ENCODE measurements at places on chromosomes 5 and 9.
A peak's percentile ranks its signal among the peaks of the same experiment; 100 is the strongest.

GRCh38 chr5:19910136-19910535 lies 77.9 kb downstream of the CDH18 start:
- no peak for DNase-seq

- DNase-seq: no peak
Measured at GRCh38 chr9:116686693-116687073, 422 bp upstream of the TRIM32 start.

GRCh38 chr5:158727771-158728311 lies 371.9 kb downstream of the EBF1 start:
- no peak for DNase-seq

GRCh38 chr9:116574027-116574679 lies 113.0 kb upstream of the TRIM32 start:
- no peak for DNase-seq

- no peak for DNase-seq
Measured at GRCh38 chr5:145806923-145807322, 28.2 kb downstream of the PRELID2 start.

DNA sequence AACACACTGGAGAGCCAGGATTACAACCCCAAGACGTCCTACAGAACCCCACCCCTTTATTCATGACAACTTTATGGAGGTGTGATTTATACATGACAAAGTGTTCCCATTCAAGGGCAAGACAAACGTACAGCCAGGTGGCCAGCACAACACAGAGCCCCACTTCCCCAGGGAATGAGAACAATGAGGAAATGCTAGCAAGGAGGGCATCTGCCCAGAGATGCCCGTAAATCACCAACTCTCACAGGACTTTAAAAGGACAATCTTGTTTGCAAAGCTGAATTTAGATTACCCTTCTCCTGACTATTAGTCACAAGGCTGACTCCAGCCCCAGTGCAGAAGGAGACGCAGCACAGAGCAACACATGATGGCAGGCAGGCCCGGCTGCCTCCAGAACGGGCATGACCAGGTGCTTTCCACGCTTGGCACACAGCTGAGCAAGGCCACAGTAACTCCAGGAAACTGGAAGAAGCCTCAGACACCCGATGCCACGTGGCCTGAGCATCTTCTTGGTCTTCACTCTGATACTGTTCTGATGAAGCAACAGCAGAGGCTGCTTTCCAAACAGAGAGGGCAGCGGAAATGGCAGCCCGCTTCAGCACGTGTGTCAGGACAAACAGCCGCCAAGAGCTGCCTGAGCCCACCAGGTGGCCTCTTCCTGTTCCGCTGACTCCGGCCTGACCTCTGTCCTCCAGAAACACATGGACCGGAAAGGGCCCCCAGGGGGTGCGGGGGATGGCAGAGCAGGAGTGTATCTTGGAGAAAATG lies 51.4 kb downstream of the ROR2 start:
- no peak for DNase-seq

- no peak for DNase-seq
Measured at GRCh38 chr5:151692312-151692711, 5.6 kb upstream of the SPARC start.

DNA sequence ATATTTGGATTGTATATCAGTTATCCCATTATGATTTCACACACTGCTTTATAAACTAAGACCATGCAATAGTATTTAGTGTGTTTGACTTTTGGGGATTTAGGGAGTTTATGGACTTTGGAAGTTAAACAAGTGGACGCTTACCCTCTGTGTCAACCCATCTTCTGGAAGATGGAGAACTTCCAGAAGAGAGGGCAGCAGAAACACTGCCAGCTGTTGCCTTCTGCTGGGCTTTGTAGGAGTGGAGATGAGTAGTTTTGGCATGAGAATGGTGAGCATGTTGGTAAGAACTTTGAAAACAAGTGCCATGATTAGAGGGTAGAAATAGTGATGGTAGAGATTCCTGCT lies 2.2 kb downstream of the DNAJC25 start:
- no peak for DNase-seq

GRCh38 chr5:146703499-146703898 lies 175.1 kb downstream of the PPP2R2B start:
- no peak for DNase-seq

GRCh38 chr9:133711428-133712220 lies 26.5 kb downstream of the SARDH start:
- DNase-seq: no peak

- DNase-seq: no peak
Measured at GRCh38 chr5:28009576-28009975, 971.2 kb upstream of the CDH9 start.

GRCh38 chr9:1957856-1958255 lies 57.3 kb upstream of the SMARCA2 start:
- DNase-seq: no peak

- DNase-seq: no peak
Measured at GRCh38 chr9:16230731-16231130, 639.7 kb downstream of the BNC2 start.

DNA sequence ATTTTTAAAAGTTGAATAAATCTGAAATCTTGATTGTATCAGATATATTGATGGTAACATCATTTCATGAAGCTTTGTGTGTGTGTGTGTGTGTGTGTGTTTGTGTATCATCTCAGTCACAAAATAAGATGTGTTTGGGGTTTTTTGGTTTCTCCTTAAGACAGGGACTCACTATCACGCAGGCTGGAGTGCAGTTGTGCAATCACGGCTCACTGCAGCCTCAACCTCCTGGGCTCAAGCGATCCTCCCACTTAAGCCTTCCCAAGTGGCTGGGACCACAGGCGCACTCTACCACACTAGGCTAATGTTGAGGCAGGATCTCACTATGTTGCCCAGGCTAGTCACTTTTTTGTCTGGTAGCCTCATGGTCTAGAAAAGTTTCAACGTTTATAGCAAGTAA lies 83.4 kb upstream of the DMRT1 start:
- DNase-seq: no peak

DNA sequence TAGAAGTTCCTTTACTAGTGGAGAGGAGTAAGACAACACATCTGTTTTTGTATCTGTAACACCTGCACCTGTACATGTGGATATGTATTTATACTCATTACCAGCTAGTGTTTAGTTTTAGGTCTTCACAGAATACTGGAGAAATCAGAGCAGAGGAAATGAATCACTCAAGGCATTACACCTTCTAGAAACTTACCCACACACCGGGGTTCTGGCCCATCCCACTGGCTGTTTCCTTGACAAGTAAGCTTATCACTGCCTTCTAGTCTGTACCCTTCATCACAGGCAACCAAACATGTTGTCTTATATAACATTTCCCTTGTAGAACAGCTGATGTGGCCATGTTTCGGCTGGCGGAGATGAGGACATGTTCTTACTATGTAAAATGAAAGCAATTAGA lies 76.7 kb downstream of the SVEP1 start:
- DNase-seq: no peak

DNA sequence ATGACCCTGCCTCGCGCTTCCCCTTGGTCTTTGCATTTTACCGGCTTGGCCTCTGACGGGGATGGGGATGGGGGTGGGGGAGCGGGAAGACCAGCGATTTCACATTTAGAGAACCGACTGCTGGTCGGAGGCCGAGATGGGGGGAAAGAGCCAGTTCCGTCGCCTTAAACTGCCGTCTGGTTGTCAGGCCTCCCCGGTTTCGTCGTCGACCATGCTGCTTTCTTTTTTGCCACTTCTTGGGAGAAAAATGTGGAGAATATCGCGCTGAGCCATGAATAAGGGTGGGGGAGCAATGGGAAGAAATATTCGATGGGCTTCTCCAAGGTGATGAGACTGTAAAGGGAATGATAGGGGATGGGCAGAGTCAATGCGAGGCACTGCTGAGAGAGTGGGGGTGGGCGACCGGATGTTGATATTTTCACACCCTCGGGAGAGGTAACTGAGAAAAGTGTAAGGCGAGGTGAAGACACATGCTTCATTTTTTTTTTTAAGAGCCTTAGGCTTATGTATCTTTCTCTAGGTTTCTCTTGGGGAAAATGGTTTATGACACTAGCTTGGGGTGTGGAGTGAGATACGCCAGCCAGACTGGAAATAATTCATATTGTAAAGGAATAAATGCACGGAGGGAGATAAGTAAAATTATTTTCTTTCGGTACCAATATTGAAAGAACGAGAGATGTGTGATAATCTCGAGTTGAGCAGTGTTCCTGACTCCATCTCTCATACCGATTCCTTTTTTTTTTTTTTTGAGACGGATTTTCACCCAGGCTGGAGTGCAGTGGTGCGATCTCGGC lies 1.1 kb downstream of the KIF2A start:
- peak; percentile 36 for DNase-seq

DNA sequence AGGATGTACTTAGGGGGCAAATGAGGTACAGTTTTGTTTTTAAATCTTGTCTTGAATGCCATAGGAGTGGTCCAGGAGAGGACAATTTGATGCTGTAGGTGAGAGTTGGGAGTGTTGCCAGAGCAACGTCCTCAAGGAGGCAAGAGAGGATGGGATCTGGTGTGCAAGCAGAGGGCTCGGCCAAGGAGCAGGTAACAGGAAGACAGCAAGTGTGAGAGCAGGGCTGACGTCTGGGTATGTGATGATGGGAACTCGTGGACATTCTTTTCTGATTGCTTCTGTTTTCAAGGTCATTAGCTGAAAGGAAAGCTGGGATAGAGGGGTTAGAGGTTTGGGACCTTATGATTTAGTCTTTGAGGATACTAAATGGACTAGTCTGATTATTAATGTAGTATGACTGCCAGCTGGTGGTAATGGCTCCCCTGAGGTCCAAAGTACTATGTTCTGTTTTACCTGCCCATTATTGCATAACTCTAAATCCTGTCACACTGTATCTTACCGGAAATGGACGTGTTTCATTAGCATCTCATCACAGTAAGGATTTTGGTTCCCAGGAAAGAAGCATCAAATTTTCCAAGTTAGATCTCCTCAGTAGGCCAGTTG lies 15.4 kb downstream of the GNPDA1 start:
- DNase-seq: no peak

GRCh38 chr5:122673343-122673742 lies 101.5 kb upstream of the SNX2 start:
- DNase-seq: no peak

- DNase-seq: no peak
Measured at GRCh38 chr9:135342206-135343130, 137.1 kb upstream of the PPP1R26 start.

DNA sequence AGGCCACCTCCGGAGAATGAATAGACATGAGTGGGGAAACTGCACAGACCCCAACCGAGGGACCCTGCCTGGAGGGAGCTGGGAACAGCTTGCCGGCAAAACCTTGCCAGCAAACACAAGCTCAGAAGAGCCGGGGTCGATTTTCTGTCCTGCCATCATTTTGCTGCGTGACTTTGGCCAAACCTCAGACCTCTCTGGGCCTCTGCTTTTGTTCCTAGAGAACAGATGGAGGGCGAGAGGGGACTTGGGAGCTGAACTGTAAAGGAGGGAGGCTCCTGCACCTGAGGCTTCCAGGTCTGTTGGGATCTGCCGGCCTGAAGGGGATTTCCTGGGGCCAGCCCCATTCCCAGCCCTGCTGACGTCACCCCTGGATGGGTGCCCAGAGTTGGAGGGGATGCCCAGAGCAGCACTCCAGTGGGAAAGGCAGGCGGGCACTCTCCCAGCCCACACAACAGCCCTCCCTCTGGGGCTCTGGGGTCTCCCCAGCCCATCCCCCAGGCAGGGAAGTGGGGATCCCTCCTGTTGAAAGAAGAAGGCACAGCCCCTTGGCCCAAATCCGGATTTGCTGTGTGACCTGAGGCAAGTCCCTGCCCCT lies 40.4 kb upstream of the SYNPO start:
- no peak for DNase-seq

- no peak for DNase-seq
Measured at GRCh38 chr5:864492-865167, 13.8 kb upstream of the ZDHHC11 start.

DNA sequence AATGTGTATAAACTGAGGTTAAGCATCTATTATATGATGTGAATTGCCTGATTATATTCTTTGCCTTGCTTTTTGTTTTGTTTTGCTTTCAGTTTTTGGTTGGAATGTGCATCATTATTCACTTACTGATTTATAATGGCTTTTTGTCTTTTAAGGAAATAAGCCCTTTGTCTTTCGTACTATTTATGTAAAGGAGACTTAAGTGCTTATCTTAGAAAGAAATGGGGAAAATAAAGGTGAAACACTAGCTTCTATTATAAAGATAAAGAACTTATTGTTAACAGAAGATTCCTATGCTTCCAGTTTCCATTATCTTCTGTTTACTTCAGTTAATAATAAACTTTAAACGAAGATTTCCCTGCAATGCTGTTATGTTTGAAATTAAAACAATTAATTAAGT lies 23.3 kb downstream of the COX7C start:
- DNase-seq: no peak

DNA sequence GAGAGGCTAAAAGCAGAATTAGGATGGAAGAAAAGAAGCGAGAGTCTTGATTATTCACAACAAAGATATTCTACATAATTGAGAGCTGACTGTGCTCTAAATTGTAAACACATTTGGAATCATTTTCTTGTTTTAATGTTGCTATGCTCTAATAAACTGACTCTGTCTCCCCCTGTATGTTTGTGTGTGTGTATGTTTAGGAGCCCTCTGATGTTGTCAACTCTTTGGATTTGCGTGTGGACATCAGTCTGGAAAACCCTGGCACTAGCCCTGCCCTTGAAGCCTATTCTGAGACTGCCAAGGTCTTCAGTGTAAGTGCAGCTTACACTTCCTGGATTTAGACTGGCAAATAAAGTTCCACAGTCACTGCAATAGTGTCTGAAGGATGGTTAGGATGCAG lies 37.8 kb downstream of the MOCS2 start:
- DNase-seq: no peak

GRCh38 chr5:8958602-8959001 lies 587.3 kb downstream of the SEMA5A start:
- DNase-seq: no peak

- no peak for DNase-seq
Measured at GRCh38 chr5:123545506-123545905, 33.5 kb downstream of the CSNK1G3 start.

DNA sequence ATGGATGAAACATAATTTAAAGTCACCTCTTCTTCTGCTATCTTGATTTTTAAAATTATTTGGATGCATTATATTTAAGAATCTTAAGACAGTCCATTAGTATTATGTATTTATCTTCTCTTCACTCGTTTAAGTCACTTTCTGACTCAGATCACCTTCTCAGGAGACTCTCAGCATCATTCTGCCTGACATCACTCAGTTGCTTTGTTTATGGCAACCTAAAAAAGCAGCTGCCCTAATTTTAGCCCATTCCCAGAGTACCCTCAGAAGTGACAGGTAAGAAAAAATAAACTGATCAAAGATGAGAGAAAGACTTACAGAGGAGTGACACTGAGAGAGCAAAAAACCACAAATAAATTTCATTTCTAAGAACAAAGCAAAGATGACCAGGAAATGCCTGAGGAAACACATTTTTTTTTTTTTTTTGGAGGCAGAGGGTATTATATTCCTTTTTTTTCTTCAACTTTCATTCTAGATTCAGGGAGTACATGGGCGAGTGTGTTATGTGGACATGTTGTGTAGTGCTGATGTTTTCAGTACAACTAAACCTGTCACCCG lies 140.5 kb downstream of the MUSK start:
- no peak for DNase-seq
